Melanocyte of skin (primary cell): ENCODE measurements at places on chromosomes 4 and X. TPM values are rescaled to one million over a fixed set of nuclear protein-coding genes. Genes with fewer than 3 reads are reported as not detected.

The PDE6B gene
- 0.73 and 2.8 TPM in 2 replicates for total RNA-seq

The XAGE2 gene
- not detected in 2 replicates for total RNA-seq

The NAT8L gene
- 0.67 and 2.2 TPM in 2 replicates for total RNA-seq

The ARSJ gene
- total RNA-seq, result 2.1 and 5.8 TPM in 2 replicates

The TCEAL5 gene
- not detected in 2 replicates for total RNA-seq

The CPZ gene
- 0.34 TPM in 1 of 2 replicates, not detected in the other for total RNA-seq
